ENCODE measurements at places on chromosomes 16 and 17.

- DNase-seq, result no peak
Measured at GRCh38 chr17:48604770-48605329, at the start of gene HOXB6. TSS of gene HOXB6 (minus strand) at chr17:48604986. CDS start at chr17:48598150, 6,836 bp downstream.

DNA sequence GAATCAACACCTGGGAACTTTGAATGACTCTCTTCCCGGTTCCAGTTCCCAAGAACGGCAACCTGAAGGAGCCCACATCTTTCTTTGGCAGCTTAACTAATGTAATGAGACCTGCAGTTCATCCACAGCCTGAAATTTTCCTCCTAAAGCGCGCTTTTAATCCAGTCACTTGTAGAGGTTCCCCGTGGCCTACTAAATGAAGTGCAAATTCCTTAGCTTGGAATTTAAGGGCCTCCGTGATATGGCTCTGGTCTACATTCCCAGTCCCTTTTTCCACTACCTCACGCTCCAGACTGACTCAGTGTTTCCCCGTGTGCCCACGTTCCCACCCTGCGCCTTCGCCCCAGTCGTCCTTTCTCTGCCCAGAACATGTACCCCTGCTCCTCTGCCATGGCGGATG is 27.2 kb downstream of the FZD2 start:
- no peak for DNase-seq

DNA sequence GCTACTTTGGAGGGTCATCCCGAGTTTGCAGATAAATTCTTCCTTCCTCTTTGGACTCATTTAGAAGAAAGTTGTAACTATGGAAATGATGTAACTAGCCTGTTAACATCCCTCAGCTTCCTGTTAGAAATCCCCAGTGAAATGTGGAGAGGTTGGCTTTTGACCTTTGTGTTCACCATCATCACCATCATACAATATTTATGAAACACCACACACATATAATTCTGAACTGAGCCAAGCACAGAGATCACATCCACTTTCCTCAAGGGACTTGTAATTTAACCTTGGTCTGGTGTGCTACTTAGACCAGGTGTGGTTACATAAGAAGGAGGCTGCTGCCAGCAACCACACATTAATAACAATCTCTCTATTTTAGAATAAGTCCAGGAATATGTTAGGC is 2.5 kb downstream of the CAPNS2 start:
- DNase-seq, result peak; percentile 85

DNA sequence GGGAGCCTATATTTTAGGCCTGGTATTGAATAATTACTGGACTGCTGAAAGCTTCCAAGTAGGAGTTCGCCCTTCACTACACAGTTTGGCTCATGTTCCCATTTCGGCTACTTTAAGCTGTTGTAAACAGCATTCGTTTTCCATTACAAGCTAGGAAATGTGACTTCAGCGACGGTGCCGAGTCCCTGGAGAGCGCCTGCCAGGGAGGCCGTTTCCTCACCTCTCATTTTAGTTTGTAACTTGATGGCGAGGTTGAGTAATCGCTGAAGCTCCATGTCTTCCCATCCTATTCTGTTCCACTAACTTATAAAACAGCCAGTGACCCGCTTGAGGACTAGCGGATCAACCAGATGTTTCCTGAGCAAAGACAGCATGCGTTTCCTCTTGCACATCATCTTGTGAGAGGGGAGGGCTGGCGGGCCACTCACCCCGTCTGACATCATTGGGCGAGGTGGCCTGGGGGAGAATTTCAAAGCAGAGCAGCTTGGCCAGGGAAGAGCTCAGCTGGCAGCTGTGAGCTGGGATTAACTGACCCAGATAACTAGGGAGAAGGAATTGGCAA is 32.9 kb downstream of the PCTP start:
- peak; percentile 59 for DNase-seq

DNA sequence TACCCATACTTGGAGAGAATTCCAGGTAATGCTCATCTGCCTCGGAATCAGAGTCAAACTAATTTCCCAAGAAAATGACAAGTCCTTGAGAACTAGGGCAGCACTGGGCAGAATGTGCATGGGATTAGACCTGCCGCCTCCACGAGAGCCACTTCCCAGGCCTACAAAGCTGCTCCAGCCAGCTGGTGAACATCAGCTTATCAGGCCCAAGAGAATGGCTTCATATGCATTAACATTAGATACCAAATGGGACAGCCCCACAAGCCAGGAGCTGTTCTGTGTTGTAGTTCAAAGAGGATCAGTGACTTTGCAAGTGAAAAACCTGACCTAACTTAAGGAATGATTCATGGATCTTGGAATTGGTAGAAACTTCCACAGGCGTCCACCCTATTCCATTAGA is 203.3 kb downstream of the CYLD start:
- no peak for DNase-seq

DNA sequence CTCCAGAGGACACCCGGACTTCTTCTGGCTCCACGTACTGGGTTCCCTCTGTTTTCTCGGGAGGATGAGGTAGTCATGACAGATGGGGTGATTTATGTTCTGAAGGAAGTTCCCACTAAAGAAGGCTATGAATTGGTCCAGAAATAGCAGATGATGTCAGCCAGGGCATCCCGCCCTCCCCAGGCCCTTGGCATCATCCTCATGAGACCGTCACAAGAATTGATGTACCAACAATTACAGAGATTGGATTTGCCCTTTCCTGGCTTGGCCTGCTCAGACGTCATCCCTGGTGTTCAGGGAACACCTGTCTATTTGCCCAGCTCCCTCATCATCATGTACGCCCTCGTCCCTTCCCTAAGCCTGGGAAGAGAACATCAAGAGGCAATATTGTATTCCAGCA is 102.8 kb upstream of the CCL1 start:
- DNase-seq, result peak; percentile 88

- DNase-seq, result no peak
Measured at GRCh38 chr17:18380471-18381157, 3.0 kb downstream of the EVPLL start.

DNA sequence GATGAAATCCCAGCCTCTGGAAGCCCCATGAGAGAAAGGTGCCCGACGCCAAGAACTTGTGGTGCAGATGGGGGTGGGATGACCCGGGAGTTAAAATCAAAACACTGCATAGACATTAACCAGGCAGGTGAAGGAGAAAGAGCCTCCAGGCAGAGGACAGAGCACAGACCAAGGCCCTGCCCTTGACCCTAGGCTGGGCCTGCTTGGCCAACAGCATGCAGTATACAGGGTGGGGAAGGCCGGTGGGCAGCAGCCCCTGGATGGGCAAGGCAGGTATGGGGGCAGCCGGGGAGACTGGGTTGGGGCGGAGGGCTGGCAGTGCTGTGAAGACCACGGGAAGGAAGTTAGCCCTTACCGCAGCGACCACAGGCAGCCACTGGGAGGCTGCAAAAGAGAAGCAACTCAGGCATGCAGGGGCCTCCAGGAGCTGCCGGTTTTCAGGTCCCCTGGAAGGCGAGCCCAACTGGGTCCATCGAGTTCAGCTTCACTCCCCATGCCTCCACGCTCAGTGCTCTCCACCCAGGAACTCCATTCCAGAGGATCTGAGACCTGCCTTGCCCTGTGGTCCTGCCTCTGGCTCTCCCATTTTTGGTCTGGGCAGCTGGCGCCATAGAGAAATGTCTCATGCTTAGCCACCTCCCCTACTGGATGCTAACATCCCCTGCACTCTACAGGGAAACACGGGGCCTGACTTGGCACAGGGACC is 81.2 kb downstream of the C16orf95 start:
- DNase-seq, result peak; percentile 6

- DNase-seq, result no peak
Measured at GRCh38 chr17:6048486-6048885, 21.7 kb upstream of the WSCD1 start.

DNA sequence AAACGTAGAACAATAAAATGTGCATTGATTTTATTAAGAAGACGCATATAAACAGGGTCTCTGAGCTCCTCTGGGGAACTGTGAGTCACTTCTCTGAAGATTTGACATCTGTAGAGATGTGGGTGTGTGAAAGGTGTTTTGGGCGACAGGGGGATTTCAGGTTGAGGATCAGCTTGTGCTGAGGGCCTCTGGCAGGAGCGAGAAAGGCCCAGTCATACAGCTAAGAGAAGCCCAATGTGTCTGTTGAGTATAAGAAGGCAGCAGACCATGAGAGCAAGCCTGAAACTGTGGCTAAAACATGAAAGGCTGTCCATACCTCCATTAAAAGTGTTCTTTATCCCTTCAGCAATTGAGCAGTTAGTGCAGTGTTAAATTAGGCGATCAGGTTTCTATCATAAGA is 406.5 kb upstream of the MON1B start:
- no peak for DNase-seq

Data from suppressor macrophage treated with lipopolysaccharide for 1 hour (primary cell).